WERI-Rb-1 (cell line): ENCODE measurements at places on chromosomes 12 and 14.
A peak's percentile ranks its signal among the peaks of the same experiment; 100 is the strongest.

- no peak for DNase-seq
These were observed 17.5 kb upstream of the LDHB start for GRCh38 chr12:21675096-21675495.

- peak; percentile 72 for DNase-seq
These were observed 158.0 kb downstream of the EGLN3 start for GRCh38 chr14:33792720-33793368.

- DNase-seq: no peak
These were observed 32.9 kb downstream of the ALKBH1 start for GRCh38 chr14:77674931-77675330.

DNA sequence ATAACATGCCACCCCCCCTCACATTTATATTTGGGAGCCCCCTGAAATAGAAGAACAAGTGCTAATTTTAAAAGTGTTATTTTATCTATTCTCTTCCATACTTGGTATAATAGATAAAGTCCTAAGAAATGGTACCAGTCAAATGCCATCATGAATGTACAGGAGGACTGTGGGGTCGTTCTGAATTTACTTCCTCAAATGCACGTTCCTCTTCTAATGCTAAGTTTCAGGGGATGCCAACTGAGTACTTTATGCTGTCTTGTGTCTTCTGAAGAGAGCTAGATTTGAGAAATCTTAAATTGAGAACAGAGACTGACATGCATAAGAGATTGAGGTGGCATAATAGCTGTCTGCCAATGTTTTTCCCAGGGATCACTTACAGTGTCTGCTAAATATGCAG lies 59.0 kb downstream of the CFAP54 start:
- DNase-seq: no peak

DNA sequence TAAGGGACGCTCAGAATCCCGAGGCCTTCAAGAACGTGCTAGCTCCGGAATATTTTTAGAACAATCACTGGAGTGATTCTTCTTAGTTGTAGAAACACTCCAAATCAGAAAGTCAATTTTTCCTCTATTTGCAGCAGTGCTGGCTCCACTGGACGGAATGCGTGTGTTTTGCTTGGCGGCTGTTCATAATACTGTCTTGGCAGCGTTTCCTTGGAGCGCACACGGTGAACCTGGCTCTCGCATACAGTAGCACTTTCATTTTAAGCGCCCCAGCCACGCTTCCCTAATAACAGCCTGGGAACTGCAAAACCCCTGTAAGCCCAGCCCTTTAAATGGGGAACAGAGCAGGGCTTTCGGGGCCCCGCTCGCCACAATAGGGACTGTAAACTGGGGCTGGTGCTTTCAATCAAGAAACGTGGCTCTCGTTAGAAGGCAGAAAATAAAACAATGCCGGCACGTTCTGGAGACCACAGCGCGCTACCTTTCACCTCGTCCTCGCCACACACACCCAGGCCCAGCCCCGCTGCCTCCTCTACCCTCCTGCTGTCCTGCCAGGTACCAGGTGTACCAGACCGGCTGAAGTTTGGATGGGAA lies 79.9 kb downstream of the BCL11B start:
- no peak for DNase-seq

- no peak for DNase-seq
These were observed 1.5 kb upstream of the KRT7 start for GRCh38 chr12:52231305-52232202.

- no peak for DNase-seq
These were observed 341.8 kb downstream of the FSCB start for GRCh38 chr14:44165286-44165685.

DNA sequence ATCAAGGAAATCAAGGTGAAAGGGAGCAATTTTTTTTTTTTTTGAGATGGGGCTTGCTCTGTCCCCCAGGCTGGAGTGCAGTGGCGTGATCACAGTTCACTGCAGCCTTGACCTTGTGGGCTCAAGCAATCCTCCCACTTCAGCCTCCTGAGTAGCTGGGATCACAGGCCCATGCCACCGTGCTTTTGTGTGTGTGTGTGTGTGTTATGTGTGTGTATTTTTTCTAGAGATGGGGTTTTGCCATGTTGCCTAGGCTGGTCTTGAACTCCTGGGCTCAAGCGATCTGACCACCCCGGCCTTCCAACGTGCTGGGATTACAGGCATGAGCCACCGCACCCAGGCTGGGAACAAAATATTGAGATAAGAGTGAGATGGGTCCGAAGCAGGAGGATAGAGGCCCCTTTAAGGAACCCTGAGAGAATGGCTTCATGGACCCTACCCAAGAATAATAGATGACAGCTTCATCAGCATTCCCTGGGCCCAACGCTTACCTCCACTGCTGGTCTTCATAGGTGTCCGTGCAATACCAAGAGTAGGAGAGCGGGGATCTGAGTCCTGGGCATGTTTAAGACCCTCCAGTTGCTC lies 1.0 kb downstream of the CDCA3 start:
- no peak for DNase-seq

DNA sequence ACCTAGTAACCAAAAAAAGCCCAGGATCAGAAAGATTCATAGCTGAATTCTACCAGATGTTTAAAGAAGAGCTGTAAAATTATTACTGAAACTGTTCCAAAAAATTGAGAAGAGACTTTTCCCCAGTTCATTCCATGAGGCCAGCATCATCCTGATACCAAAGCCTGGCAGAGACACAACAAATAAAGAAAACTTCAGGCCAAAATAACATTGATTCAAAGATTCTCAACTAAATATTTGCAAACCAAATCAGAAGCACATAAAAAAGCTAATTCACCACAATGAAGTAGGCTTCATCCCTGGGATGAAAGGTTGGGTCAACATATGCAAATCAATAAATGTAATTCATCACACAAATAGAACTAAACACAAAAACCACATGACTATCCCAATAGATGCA lies 151.2 kb downstream of the PLCZ1 start:
- DNase-seq: no peak

DNA sequence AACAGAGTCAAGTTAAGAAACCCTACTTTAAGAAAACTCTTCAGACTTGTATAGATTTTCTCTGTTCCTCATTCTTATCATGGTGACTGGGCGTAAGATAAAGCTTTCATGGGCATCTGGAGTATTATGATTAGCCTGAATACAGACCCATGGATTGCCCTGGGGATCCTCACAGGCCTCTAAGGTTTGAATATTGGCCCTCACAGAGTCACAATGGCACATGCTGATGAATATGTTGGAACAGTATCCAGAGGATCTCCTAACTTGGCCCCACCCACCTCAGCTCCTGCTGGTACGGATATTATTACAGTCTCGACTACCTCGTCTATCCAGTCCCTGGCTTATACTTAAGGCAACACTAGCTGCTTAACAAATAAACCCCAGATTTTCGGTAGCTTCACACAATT lies 8.1 kb downstream of the OSBPL8 start:
- DNase-seq: no peak

DNA sequence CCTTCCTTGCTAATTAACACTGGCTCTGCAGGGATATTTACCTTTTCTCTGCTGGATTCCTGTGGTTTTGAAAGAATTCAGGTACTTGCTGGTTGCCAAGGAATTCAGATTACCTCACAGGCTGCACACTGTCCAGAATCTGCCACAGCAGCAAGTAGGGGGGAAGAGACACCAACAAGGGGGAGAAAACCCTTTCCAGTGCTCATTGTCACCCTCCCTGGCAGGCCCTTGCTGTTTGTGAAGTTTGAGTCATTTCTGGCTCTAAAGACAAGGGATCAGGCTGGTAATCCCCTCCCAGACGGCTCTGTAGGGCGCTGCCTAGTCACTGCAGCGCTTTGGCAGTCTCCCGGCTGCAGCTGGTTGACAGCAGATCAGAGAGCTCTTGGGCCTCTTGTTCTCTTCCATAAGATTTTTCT lies 50.8 kb downstream of the TTLL5 start:
- peak; percentile 89 for DNase-seq
